Right kidney (tissue), 9 donors: ENCODE measurements at places on chromosomes 4 and X.

- DNase-seq = no peak
These were observed 334.6 kb downstream of the PCDH10 start for GRCh38 chr4:133483600-133484246.

DNA sequence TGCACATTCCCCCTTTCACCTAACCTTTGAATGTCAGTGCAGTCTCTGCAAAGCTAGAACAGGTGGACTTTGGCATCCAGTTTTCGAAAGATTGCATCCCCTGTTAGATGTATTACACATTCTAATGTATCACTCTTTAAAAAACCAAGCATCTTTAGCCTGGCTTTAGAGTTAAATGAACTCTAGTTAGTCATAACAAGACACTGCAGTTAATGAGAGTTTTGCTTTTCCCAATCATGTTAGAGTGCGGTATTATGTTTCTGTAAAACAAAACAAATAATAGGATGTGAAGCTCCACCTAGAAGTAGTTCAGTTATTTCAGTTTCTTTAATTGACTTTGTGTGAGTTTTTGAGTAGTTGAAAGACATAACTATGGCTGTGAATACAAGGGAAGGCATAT lies 42.2 kb downstream of the PARM1 start:
- DNase-seq = no peak

DNA sequence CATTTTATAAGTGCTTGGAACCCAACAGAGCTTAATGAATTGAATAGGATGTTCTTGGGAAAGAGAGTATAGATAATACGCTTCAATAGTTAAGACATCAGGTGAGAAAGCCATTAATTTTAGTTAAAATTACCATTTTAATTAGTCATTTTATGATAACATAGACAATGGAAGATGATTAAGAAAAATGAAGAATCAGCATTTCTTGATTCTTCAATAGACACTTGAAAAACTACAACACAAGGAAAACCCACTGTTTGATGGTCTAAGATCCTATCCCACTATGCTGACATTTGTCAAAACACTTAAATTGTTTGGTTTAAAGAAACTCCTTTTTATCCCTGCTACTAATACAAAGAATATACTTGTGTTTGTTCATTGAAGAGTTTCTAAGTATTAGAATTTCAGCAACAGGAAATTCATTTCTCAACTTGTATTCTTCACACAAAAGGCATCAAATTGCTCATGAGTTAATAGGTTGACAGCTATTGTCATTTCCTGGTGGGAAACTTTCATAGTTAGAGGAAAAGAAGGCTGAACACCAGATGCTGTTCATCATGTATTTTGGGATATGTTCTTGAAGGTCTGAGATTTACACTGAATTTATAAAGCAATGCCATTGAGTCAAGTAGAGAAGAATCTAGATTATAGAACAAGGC lies 9.6 kb upstream of the CXCL2 start:
- no peak for DNase-seq

- DNase-seq = no peak
These were observed 22.7 kb upstream of the TMEM33 start for GRCh38 chr4:41912546-41912945.

GRCh38 chr4:164828955-164829354 lies 48.0 kb upstream of the APELA start:
- DNase-seq = no peak

DNA sequence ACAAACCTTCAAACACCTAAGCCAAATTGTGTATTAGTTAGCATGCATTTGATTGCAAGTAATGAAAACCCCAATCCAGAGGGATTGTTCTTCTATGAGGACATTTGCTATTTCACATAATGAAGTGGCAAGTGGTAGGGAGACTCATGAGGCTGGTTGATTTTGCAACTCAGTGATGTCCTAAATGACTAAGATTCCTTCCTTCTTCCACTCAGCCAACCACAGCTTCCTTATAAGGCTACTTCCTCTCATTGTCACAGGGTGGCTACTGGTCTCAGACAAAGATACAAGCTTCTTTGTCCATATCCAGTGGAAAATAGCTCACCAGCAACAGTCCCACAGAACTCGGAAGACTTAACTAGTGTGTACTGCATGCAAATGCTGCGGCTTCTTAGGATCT lies 5.3 kb upstream of the OTC start:
- no peak for DNase-seq
